ENCODE measurements at places on chromosomes 1 and 21.

- H3K36me3 ChIP-seq = no peaks in the 10 kb centered on the region
- H3K27ac ChIP-seq = peak overlapping the region; percentile 47
- no peaks in the 10 kb centered on the region for H3K27me3 ChIP-seq
- DNase-seq = no peak
- peaks cover 36% of the 10 kb centered on the region for H3K4me1 ChIP-seq
Observed at GRCh38 chr21:41653243-41653953, 113.5 kb downstream of the RIPK4 start.

DNA sequence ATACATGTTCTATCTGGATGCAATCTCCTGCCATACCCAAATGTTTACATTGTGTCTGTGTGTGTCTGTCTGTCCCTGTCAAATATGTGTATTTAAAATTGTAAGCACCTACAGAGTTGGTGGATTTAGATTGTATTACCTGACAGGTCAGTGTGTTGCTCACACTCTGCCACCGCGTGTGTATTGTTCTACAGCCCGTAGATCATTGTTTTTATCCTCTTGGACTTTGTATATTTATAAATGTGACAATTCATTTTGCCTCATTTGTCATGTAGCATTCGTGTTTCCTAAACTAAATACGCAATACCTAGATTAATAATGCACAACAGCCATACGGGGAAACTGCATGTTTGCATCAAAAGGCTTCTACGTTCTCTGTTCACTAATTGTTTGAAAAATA is 634 bp downstream of the ALG14 start:
- H3K4me1 ChIP-seq = no peaks in the 10 kb centered on the region
- H3K27ac ChIP-seq = peak overlapping the region; percentile 55
- no peaks in the 10 kb centered on the region for H3K27me3 ChIP-seq
- H3K36me3 ChIP-seq = no peaks in the 10 kb centered on the region
- peak overlapping the region; percentile 73 for H3K4me3 ChIP-seq

- no peak overlapping the region for H3K4me3 ChIP-seq
- no peak overlapping the region for H3K27ac ChIP-seq
- no peaks in the 10 kb centered on the region for H3K36me3 ChIP-seq
Observed at GRCh38 chr1:37001703-37002102, 32.6 kb downstream of the GRIK3 start.

- no peaks in the 10 kb centered on the region for H3K36me3 ChIP-seq
- no peaks in the 10 kb centered on the region for H3K4me1 ChIP-seq
- no peak overlapping the region for H3K27ac ChIP-seq
Observed at GRCh38 chr1:182235604-182235951, 156.0 kb downstream of the GLUL start.

DNA sequence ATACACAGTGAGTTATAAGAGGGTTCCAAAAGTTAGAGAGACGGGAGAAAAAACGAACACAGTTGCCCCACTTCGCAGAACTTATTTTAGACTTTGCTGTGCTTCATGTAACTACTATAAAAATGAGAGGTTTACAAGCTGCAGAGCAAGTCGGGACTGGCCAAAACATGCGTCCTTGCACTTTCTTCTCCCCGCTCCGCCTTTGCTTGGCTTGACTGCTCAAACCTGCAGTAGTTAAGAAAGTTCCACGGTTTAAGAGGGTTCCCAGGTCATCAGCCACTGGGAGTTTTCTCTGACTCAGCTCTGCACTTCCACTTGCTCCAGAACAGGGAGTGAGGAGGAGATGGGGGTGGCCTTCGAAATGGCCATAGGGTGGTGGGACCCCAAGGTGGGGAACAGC is 36.2 kb downstream of the CLIC6 start:
- H3K27ac ChIP-seq = peak overlapping the region; percentile 41
- H3K36me3 ChIP-seq = no peaks in the 10 kb centered on the region
- H3K4me1 ChIP-seq = peaks cover 15% of the 10 kb centered on the region
- no peak for DNase-seq
- H3K4me3 ChIP-seq = no peak overlapping the region
